Suppressor macrophage treated with lipopolysaccharide for 4 hours (primary cell): ENCODE measurements at places on chromosomes 3 and 15.

DNA sequence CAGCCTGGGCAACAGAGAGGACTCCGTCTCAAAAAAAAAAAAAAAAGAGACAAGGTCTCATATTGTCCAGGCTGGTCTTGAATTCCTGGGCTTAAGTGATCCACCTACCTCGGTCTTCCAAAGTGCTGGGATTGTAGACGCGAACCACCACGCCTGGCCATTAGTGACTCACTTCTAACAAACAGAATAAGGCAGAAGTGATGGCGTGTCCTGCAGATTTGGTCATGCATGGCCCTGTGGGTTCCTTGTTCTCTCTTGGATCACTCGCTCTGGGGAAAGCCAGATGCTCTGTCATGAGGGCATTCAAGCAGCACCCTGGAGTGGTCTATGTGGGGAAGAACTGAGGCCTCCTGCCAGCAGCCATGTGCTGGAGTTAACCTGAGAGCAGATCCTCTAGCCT, 27.4 kb upstream of the TJP1 start:
- no peak for DNase-seq

DNA sequence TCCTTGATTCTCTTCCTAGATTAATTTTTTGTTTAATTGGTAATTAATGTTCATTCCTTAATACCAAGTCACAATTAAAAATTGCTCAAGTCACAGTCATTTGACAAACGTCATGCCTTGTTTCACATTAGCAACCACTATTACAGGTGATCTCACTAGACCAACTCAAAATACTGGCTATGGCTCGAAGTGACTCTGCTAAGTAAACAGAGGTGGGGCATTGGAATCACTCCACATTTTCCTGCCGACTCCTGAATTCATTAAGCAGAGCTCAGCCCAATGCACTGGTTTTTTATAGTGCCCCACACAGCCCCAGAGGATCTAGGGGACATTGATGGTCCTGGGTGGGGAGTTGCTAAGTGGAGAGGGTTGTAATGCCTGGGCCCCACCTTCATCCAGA, 201.2 kb upstream of the NSMCE3 start:
- no peak for DNase-seq

DNA sequence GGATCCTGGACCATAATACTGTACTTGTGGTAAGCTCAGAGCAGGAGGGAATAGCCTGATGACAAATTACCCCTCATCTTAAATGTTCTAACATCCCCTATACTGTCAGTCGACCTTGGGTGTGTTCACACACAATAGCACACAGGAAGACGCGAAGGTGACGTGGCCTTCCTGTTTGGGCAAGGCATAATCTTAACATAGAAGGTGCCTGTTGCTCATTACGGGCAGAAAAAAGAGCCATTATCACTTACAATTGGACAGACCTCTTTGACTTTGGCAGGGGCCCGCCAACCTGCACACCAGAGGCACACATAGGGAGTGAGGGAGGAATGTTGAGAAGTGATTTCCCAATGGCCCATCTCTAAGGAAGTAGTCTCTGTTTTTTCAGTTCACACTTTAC, 144.2 kb downstream of the ANO10 start:
- no peak for DNase-seq

DNA sequence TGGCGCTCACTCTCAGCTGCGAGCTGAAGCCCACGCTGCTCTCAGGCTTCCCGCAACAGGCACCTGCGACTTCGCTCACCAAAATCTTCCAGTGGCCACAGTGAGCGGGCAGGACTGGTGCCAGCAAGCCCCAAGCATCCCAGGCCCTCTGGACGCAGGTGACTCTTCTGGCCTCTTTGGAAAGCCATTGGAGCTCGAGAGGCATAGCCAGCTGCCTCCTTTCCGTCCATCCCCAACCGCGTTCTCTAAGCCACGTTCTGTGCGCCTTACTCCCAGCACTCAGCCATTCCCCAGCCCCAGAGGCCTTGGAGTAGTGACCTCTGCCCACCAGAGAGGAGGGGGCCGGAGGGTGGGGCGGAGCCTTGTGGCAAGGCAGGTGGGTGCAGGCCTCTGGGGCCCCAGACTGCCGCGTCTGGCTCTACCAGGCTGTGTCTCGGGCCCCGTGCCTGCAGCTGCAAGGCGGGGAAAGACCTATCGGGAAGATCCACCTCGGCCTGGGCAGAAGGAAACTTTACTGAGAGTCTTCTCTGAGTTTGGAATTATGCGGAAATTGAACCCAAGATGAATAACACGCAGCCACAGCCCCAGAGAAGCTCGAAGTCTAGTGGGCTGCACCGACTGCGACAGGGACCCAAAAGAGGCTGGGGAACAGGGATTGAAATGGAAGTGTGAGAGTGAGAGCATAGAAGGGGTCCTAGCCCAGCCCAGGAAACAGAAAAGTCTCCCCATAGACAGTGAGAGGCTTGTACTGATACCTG, 3.6 kb upstream of the SOX14 start:
- DNase-seq: no peak

DNA sequence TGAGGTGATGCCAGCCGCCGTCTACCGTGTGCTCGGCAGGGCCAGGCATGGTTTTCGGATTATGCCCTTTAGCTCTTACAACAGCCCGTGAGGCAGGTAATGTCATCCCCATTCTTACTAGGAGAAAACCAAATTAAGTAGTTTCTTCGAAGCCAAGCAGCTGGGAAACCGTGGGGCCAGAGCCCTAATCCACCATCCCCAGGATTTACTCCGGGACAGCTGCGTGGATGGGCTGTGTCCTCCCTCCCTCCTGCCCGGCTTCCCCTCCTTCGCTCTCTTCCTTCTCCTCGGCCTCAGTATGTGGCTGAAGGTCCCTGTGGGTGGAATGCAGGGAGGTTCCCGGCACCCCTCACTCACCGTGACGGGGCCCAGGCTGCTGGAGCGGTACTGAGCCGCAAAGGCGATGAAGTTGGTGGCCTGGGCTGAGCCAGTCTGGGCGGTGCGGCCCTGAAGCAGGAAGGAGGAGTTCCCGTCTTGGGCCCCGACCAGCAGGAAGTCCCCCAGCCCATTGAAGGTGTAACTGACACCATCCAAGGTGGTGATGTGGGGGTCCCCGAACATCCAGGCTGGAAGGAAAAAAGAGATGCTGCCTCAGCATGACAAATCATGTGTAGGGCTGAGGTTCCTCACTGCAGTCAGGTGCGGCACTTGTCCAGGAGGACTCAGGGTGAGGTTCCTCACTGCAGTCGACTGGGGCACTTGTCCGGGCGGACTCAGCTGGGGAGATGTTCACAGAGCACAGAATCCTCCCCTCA, 42.5 kb downstream of the MUC20 start:
- no peak for DNase-seq

DNA sequence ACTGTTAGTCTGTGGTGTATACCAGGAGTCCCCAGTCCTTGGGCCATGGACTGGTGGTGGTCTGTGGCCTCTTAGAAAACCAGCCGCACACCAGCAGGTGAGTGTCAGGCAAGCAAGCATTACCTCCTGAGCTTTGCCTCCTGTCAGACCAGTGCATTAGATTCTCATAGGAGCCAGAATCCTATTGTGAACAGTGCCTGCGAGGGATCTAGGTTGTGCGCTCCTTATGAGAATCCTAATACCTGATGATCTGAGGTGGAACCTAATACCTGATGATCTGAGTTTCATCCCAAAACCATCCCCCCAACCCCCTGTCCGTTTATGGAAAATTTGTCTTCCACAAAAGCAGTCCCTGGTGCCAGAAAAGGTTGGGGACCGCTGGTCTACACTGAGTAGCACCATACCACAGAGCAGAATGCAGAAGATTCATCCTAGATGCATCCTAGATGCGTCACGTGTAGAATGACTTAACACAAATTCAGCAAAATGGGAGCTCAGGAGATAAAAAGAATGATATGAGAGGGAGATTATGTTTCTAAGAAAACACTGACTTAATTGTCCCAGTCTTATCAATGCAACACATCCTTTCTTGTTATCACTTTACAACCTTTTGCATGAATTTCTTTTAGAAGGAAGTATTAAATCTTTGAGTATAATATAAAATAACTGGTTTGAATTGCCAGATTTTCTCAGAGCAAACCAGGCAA, 28.5 kb downstream of the SELENOT start:
- DNase-seq: no peak
